Activated CD4-positive, alpha-beta T cell treated with anti-CD3 and anti-CD28 coated beads for 4 hours (primary cell): ENCODE measurements at places on chromosomes 3 and 15.

DNA sequence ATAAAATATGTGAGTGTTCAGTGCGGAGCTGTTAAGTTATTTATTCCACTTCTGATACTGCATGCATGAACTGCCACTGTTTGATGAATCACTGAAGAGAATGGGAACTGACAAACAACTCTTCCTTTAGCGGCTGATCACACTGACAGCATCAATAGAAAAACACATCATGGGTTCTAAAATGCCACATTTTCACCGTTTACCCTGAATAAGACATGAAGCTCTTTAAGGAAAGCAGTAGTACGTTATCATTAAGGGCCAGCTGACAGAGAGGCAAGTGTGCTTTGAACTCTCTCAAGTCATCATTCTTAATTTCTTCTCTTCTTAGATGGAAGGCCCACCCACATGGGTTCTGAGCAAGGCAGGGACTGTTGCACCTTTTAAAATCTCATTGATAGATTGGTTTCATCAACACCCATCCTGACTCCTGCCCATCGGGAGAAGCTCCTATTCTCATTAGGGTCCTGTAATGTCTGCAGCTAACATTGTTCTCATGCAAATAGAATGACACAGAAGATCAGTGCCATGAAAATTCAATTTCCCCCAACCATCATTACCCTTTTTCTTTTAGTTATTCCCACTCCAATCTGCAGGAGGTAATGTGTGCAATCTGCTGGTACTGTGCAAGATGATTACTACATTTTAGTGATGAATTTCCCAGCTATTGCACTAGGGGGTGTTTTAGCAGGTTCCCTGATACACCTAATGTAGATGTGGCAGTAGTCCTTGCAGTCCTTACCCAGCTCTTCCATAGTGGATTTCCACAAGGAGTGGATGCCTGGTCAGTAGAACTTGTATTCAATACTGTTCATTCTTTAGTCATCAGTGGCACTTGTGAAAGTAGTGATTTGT is 119.1 kb downstream of the ROBO2 start:
- DNase-seq: no peak

GRCh38 chr15:61227269-61227949 is 1.7 kb downstream of the RORA start:
- DNase-seq: no peak

DNA sequence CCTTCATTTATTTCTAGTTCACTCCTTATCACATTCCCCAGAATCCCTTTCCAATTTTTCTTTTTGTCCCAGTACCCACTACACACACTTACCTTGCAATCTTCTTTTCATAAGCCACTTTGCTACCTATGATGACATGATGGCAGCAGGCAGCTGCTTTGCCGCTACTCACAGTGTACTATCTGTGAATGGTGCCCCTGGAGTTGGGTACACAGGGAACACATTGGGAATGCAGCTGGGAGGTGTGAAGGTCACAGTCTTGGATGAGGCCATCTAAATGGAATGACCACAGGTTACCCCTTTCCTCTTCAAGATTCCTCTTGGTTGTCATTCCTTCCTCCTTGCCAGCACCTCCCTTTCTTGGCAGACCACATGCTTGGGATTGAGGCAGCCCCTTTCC is 20.8 kb upstream of the TNIK start:
- DNase-seq: no peak

DNA sequence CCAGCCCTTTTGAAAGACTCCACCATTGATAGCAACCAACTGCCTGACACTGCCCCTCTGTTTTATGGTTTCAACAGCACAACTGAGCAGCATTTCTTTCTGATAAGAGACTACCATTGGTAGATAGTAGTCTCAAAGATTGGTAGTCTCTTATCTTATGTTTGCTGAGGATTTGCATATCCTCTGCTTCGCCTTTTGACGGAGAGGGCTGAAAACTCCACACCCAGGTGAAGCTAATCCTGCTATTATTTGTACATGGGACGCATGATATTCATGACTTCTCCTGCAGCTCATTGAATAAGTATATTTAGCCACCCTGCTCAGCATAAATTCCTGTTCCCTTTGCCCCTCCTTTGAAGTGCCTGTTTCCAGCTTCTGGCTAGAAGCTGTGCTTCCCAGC is 119.4 kb upstream of the STRIT1 start:
- DNase-seq: no peak

DNA sequence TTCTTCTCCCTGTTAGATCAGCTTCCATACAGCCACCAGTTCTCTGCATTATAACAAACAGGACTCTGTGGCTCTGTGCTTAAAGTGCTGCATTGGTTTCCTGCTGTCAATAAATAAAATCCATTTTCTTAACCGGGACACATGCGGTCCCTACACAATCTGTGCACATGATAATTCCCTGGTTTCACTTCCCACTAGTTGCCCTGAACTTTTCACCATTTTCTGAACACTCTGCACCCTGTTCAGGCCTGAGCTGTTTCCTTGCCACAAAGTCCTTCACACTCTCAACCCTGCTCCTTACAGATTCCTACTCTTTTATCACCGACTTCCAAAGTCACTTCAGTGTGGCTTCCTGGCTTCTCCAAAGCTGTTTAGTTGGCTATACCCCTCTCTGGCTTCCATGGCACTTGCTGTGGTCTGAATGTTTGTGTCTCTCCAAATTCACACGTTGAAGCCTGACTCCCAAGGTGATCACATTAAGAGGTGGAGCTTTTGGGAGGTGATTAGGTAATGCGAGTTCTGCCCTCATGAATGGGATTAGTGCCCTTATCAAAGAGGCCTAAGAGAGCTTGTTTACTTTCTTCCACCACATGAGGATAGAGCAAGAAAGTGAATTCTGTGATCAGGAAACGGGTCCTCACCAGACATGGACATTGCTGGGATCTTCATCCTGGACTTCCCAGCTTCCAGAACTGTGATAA is 233.4 kb downstream of the CHST2 start:
- no peak for DNase-seq

GRCh38 chr3:70832089-70832833 is 519.8 kb upstream of the MDFIC2 start:
- no peak for DNase-seq

DNA sequence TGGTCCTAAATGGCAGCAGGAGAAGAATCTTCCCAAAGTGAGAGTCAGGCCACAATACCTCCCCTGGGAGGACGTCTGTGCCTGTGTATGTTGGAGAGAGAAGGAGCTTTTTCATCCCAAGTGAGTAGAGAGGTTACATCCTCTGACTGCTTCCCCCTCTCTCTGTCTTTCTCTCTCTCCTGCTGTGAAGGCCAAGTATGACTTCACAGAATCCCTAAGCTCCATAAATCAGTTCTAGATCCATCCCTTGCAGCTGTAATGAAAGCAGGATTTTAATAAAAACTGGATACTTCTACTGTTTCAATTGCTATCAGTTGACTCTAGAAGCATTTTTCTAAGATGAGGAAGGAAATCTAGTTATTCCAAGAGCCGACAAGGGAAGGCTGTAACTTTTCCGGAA is 389.1 kb upstream of the PROK2 start:
- DNase-seq: no peak

DNA sequence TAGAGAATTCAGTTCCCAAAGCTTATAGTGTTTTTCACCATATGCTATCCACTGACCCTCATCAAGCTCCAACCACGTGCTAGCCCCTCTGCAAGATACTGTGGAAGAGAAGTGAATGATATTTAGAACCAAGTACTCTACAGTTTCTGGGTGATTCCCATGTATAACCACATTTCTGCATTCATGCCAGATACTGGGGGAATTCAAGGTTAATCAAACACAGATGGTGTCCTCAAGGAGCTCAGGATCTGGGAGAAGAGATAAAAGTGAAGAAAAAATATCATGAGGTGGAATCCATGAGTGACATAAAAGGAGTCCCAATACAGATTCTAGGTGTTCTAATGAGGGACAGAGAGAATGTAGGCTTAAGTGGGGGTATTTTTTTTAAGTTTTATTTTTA is 195.8 kb downstream of the FHIT start:
- DNase-seq: no peak
